ENCODE measurements at places on chromosomes 7 and 10.
A peak's percentile ranks its signal among the peaks of the same experiment; 100 is the strongest.

DNA sequence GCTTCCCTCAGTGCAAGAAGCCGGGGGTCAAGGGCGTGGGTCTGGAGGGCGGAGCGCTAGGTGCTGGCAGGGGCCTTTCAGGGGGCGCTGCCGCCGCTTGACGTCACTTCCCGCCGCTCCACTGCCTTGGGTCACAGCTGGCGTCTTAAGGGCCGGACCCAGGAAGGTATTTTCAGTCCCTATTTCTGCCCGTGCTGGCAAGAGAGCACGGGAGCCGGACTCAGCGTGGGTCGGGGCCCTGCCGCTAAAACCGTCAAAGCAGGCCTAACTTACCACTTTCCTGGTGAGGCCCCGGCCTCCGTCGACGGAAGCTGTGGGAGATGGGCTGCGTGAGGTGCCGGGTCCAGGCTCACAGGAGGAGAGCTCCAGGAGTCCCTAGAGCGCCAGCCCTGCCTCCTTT, 12.0 kb downstream of the VAX1 start:
- no peak for DNase-seq

- no peak for DNase-seq
Observed at GRCh38 chr10:29861811-29862505, 197.4 kb downstream of the JCAD start.

DNA sequence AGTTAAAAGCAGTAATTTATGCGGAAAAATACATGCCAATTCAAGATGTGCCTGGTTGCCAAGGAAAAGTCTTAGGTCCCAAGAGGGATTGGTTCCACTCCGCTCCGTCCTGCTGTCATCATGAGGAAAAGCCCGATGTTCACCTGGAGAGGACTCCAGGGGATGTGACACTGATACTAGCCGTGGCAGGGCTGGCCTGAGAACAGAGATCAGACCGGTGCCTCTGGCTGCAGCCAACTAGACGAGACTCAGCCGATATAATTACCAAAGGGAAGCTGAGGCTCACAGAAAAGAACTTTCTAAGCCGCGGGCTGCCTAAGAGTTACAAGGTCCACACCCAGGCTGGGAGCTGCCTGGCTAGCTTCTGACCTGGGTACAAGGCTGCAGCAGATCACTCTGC, 81.3 kb upstream of the UNC5B start:
- no peak for DNase-seq

GRCh38 chr7:43906331-43907010, at the start of gene URGCP:
TSS of gene URGCP (minus strand) at chr7:43906596. CDS start at chr7:43906575, 21 bp downstream.
- DNase-seq = peak; percentile 44

GRCh38 chr7:82396343-82396742, 47.2 kb downstream of the CACNA2D1 start:
- DNase-seq = no peak

DNA sequence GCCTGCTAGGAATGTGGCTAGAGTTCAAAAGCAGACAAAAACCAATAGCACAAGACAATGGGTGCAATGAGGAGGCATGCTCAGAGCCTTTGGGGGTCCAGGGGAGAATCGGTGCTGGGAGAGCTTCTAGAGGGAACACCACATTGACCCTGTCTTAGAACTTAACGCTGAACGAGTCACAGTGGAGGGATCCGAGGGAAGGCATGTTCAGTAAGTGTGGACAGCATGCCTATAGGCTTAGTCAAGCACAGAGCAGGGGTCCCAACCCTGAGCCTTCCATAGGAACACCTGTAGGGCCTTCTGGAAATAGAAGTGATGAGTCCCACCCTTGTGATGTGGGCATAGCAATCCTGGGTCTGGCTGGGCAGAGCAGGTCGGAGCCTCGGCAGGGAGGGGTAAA, 148.7 kb downstream of the PKD1L1 start:
- no peak for DNase-seq

- no peak for DNase-seq
Observed at GRCh38 chr10:123287594-123288247, 133.5 kb downstream of the BUB3 start.

DNA sequence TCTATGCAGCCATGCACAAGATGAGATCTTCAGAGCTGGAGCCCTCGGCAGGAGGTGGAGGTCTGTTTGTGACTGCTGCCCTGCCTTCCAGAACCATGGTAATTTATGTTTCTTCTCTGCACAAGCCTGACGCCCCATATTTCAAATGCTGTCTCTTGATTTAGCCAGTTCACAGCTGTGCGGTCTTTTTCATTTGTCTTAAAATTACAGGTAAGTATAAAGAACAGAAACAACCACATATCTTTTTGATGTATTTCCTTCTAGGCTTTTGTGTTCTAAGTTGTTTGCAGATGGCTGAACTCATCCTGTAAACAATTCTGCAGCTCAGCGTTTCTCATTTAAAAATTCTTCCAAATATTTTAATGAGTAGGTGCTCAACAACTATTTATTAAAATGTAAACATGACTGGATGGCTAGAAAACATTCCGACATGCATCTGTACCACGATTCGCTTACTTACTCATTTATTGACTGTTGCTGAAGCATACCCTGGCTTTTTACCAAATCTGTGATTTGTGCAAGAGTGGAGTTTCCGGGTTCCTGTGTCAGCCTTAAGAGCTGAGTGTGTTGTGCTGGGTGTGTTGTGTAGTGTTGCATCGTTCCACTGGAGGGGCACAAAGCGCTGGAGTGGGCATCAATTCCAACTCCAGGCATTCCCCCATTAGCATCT, 58.9 kb downstream of the PIP4K2A start:
- no peak for DNase-seq

DNA sequence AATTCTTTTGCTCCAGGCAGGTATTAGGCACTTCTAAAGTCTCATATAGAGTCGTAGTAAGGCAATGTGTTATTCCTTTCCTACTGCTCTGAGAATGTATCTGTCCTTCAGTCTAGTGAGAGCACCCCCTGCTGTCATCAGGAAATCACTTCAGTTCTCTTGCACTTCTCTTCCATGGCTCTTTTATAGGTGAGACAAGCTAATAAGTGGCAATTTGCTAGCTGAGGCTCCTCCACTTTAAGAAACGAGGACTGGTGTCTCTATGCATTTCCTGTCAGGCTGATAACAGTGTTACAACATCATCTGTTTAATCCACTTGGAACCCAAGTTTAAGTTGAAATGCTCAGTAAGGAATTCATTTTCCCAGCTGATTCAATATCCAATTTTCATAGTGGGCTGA, 350.6 kb downstream of the TFEC start:
- no peak for DNase-seq

GRCh38 chr10:27743012-27743876, 2.4 kb downstream of the MKX start:
- DNase-seq = no peak

DNA sequence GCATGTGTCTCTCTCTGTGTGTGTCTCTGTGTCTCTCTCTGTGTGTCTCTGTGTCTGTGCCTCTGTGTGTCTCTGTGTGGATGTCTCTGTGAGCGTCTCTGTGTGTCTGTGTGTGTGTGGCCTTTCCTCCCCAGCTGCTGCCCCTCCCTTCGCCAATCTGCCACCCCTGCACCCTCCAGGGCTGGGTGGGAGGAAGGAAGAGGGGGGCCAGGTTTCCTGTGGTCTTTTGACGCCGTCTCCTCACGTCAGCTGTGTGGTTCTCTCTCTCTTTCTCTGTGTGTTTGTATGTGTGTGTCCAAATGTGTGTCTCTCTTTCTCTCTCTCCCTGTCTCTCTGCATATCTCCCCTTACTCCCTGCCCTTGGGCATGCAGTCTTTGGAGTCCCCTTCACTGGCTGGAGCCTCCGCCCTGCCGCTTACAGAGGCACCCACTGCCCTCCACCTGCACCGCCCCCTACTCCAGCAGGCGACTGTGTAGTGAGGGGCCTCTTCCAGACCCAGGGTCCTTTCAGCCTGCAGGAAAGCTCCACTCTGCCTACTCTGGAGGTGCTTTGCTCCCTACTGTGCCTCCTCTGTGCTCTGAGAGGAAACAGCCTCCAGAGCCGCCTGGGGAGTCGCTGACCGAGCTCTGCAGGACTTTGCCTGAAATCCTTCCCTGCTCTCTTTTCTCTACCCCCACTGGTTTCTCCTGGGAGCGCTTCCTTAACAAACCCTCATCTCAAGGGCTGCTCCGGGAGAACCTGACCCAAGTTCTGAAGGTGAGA, 44.2 kb upstream of the C10orf71 start:
- DNase-seq = no peak

- no peak for DNase-seq
Observed at GRCh38 chr10:86091216-86091615, 275.4 kb downstream of the GRID1 start.

DNA sequence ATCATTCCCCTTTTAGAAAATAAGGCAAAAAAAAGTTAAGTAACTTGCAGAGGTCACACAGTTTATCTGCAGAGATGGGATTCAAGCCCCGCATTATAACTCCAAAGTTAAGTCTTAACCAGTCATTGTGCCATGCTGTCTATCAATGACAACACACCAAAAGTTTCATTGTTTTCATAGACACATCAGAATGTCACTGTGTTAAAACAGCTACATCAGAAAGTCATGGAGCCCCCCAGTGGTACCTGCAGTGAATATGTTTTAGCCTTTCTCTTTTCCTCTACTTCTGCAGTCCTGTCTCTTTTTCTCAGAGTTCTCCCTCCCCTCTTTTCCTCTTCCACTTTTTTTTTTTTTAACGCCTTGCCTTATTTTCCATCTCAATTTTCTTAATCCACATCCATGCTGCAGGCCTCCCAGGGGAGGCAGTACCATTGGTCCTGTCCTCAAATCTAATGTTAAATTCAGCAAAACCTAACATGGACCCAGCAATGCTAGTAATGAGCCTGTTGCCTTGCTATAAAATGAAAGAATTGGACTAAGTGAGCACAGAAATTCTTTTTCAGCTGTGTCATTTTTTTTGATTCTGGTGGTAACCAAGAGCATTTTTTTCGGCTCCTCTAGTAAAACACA, 3.8 kb upstream of the NRCAM start:
- DNase-seq = no peak

DNA sequence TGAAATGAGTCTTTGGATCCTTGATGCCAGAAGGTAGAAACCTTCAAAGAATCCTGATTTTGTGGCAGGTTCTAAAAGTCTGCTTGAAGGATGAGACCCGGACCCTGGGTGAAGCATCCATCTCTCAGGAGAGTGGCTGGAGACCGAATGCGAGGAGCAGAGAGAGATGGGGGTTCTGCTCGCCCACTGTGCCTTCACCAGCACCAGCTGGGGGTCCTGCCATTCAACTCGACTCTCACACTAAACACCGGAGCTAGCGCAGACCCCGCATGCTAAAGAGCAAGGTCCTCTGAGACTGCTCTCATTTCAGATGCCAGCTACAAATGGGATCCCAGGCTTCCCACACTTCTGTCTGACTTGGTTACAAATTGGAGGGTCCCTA, 218.4 kb downstream of the GLRX3 start:
- no peak for DNase-seq

DNA sequence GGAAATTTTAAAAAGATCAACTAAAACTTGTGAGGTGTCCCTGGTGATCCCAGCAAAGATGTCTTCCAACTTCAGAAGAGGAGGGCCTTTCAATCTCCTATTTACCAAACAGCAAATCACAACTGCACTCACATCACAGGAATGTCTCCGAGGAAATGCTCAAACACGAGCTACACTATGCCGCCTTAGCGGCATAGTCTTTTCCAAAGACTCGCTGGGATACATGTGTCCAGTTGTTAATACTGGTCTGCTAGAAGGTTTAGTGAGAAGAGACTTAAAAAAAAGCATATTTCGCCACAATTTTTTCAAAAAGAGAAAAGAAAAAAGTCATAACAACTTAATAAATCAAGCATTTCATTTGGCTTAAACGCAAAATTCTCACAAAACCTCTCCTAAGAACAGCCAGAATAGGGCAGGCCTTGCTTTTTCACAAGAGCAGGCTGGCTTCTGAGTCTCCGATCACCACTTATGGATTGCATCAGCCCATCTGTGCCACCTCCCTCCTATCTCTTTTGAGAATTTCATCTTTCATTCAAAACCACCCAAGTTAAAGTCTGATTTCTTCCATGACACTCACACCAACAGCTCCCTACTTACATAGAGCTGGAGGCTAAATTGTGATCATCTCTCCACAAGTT, 66.1 kb downstream of the GNA12 start:
- no peak for DNase-seq

DNA sequence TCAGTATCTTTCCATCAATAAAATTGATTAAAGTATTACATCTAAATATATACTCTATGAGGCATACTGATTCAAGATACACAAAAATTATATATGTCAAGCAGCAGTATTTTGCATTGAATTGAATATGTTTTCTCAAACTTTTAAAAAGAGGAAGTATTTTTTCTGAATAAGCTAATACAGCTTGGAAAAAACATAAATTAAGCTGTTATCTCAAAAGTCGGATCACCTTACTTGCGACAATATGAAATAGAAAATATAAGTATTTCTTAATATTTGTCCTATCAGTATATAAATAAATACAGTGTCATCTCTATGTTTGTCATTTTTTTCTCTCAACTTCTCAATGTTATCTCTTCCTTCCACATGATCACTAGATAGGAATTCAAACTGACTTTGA, 139.3 kb downstream of the MBL2 start:
- DNase-seq = no peak

- DNase-seq = peak; percentile 1
Observed at GRCh38 chr7:10889266-10889898, 84.3 kb upstream of the PHF14 start.

GRCh38 chr7:6637544-6638229, 569 bp downstream of the ZNF316 start:
- DNase-seq = no peak

DNA sequence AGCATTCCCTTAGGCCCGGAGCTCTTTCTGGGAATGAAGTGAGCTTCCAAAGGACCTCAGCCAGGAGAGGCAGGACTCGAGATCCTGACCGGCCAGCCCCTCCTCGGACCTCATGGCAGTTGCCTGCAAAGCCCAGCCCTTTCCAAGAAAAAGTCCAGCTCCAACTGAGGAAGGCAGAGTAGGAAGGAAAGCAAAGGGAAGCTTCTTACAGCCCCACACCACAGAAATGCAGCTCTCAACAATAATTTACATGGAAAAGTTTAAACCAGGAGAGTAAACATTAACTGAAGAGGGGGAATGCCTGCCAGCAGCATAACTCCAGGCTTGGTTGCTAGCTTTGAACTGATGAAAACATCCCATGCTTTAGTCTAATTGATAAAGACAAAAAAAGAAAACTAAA, 153.9 kb upstream of the PFKP start:
- no peak for DNase-seq

GRCh38 chr7:116145245-116145852, 65.0 kb upstream of the TES start:
- no peak for DNase-seq

GRCh38 chr10:78764436-78764835, 304.3 kb upstream of the ZMIZ1 start:
- no peak for DNase-seq

Measured in anterior cingulate cortex (tissue), 58 donors.